NCI-H187 (cell line): ENCODE measurements at places on chromosomes 13 and 19.

- no peak for DNase-seq
These were observed 163.0 kb downstream of the EFNB2 start for GRCh38 chr13:106372199-106373155.

- DNase-seq, result no peak
These were observed 46.9 kb downstream of the CACNA1A start for GRCh38 chr19:13459351-13459750.

DNA sequence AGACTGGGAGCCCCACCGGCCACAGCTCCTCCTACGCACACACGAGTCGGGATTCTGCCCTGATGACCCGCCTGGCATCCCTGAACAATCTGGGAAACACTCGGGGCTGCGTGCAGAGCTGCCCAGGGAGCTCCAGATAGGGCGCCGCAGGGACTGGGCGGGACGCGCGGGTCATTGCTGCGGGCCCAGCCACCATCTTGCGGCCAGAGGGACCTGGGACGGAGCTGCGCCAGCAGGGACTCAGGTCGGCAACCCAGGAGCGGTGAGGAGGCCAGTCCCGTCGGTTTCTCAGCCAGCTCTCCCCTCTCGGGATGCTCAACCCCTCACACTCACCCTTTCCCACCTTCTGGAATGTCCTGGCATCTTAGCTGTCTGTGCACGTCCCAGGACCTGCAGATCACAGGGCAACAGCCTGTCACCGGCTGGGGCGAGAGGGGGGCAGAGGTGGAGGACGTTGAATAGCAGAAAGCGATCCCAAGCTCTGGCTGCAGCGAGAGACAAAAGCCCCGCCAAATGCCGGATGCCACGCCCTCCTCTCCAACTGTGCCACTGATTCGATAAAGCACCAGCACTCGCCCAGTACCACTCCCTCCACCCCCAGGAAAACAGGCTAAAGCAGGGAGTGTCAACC lies 20.4 kb upstream of the ZNF91 start:
- no peak for DNase-seq

DNA sequence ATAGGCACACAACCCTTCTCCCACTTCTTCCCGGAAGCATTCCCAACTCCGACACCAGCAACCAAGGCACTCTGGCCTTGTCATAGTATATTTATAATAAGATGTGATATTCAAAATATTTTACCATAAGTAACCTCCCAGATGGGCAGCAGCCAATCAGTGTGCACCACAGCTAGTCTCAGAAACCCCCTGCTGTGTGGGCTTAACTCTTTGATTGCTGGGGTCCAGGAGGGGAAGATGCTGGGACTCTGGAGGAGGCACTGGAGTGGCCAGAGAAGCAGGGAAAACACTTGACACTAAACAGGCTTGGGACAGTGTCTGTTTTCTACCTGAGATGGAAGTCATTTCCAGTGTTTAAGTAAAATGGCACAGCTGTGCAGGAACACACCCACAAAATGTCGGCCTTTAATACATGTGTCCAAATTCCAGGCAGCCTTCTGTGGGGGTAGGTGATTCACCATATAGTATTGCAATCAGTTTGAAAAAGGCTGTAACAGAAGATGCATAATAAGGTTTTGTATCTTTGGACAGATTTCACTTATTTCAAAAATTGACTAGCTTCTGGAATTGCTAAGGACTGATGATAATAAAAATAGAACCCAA lies 100.7 kb downstream of the MBNL2 start:
- no peak for DNase-seq

- DNase-seq, result no peak
These were observed 528.8 kb upstream of the PCDH20 start for GRCh38 chr13:61944329-61944929.

DNA sequence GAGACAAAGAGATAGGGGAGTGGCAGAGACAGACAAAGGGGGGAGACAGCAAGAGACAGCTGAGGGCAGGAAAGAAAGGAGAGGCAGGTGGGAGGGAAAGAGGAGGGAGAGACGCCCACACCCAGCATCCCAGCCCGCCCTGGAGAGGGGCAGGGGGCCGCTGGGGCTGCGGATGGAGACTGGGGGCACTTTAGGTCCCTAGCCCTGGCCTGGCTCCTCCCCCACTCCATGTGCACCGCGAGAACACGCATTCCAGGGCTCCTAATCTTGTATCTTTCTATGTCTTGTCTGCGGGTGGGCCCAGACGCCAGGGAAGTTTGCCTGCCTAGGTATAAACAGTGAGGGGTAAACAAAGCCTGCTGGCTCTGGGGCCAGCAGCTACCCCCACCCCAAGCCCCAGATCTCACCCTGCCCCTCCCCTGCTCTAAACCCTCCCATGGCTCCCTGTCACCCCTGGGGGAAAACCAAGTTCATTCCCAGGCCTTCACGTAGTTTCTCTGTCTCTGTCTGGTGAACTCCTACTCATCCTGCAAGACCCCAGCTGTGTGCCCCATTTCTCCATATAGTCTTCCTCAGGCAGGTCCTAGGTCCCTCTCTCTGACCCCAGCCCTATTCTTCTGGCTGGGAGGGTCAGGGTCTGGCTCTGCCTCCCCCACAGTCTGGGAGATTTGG lies 5.7 kb downstream of the TLE5 start:
- DNase-seq, result no peak
